NCI-H2029 (cell line): ENCODE measurements at places on chromosomes 1 and 21.

- no peak for DNase-seq
Observed at GRCh38 chr1:28147264-28148094, 29.0 kb downstream of the PTAFR start.

- DNase-seq = no peak
Observed at GRCh38 chr1:160101717-160102522, 3.5 kb upstream of the IGSF8 start.

- DNase-seq = no peak
Observed at GRCh38 chr1:238281418-238281817, 390.7 kb upstream of the ZP4 start.

GRCh38 chr1:243325305-243325890, 69.6 kb downstream of the SDCCAG8 start:
- DNase-seq = peak; percentile 26

DNA sequence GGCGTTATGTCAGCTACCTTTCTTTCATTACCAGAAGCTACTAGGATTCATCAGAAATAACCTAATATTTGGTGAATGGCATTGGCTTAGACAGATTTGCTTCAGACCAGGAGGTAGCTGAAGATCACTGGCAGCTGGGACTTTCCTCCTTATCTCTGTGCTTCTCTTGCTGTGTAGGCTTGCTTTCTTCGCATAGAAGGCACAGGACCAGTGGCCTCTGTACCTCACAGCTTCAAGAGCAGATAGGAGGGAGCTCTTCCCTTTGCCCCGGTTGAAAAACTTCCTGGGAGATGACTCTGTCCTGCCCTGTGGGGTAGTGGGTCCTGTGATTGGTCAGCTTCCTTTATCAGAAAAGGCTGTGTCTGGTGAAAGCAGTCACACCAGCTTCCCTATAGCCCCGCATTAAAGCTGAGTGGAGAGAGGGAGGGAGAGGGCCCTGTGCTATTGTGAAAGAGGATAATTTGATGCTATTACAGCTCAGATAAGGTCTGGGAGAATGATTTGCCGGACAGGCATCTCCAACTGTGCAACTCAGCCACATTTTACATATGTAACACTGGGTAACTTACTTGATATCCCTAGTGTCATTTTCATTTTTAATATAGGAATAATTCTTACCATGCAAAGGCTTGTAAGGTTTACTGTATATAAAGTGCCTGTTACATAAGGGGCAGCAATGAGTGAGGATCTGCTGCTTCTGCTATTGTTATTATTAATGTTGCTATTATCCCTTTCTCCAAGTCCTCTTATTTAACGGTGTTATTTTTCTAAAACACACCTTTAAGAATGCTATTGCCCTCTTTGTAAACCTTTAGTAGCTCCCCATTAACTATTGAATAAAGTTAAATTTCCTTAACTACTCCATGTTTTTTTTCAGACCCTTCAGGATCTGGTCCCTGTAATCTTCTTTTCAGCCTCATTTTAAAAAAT, 31.6 kb downstream of the OSBPL9 start:
- DNase-seq = no peak

DNA sequence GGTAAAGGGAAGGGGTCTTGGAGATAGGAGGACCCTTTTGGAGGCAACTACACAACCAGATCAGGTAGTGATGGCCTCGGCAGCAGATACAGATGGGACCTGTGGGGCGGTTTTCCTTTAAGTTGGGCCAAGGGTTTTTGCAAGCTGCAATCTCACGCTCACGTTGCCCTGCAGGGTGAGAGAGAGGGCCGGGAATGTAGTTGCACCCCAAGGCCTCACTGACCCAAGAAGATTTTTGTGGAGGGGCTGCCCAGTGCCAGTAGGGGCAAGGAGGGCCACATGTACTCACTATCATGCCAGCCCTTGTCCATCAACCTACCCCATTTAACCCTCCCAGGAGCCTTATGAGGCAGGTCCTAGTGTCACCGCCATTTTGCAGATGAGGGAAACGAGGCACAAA, 57.7 kb upstream of the SELENON start:
- no peak for DNase-seq

GRCh38 chr1:60359431-60359830, 285.9 kb upstream of the C1orf87 start:
- DNase-seq = no peak

- DNase-seq = no peak
Observed at GRCh38 chr21:41956926-41957729, 3.3 kb upstream of the C2CD2 start.

DNA sequence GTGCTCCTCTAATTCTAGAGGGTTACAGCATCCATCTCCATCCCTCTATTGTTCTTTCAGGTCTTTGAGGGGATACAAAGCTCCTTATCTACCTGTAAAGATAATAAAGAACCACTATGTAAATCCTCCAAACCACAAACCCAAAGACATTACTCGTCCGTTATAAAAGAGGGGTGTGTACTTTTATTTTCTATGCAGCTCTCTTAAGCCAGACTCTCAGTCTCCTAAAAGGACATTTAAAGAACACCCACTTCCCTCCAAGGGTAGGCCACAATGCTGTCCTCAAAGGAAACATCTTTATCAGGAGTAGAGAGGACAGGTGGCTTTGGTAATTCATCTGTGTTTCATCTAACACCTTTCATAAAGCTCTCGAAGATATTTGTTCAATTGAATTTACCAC, 67.9 kb upstream of the DYNLT5 start:
- DNase-seq = peak; percentile 11

- no peak for DNase-seq
Observed at GRCh38 chr1:226692051-226692792, 46.9 kb downstream of the ITPKB start.

DNA sequence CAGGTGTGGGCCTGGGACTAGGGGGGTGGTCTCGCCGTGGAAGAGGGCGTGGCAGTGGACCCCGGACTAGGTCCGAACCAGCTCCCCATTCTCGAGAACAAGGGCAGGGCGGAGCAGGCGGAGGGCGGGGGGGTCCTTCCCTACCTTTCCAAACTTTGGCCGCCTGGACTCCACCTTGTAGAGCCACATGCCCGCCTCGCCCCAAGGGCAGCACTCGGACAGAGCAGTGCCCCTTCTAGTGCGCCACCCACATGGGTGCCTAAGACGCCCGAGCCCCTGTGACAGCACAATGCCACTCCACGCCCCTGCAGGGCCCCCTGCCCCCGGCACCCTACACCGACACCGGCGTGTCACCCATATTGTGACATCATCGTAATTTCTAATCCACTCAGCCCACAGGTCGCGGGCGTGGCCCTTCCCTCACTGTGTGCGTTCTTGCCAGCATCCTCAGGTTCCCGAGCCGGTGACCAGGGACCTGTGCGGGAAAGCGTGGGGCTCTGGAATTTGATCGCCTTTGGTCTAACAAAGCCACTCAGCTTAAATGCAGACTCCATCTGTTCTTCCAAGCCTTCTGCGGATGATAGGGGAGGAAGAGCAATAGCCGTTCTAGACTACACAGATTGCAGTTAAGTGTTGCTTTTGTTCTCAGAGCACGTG, 553 bp upstream of the STMN1 start:
- no peak for DNase-seq

DNA sequence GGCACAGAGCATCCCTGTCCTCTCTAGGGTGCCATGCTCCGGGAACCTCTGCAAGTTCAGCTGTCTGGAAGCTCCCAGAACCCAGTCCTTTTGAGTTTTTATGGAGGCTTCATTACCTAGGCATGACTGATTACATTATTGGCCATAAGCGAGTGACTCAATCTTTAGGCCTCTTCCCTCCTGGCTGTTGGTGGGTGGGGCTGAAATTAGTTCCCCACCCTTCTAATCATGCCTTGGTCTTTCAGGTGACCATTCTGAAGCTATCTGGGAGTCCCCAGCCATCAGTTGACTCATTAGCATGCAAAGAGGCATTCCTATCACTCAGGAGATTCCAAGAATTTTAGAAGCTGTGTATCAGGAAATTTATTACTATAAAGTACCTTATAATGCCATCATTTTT, 46.6 kb downstream of the WLS start:
- no peak for DNase-seq

DNA sequence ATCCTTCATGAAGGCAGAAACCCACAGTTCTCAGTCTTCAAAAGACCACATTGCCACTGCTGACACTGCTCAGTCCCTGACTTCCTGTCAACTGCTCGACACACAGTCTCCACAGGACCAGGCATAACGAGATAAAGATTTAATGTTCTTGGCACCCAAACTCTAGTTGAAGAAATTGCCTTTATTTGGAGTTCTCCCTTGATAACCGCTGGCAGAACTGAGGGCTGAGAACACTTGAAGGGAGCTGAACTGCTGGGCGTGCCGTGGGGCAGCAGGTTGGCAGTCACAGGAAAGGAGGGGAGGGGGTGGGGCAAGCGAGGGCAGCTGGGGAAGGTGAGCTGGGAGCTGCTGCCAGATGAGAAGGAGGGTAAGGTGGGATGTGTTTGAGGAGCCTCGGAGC, 15.9 kb downstream of the HENMT1 start:
- no peak for DNase-seq

DNA sequence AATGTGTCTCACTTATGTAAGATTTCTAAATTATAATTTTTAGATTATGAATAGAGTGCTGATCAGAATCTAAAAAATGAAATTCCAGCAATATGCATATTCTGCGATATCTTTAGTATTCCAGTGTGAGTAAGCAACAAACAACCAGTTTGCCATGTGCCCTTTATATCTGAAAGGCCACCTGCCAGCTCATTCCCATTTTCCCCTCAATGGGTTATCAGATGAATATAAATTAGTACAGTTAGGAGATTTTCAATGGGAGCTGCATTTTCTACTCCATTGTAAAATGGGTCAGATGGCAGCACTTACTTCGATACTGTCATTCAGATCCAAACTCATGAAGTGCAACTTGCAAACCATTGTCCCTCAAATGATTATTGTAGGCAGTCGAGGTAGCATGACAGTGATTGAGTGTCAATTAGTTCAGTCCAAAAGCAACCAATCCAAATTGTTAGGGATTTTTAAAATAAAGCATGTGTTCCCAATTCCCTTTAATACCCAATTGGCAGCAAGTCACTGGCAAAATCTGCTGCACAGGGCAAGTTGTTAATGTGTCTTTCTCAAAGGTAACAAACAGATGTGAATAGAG, 680.3 kb downstream of the LRRIQ3 start:
- DNase-seq = no peak

- DNase-seq = no peak
Observed at GRCh38 chr1:147773215-147773715, 12.9 kb upstream of the GJA5 start.

GRCh38 chr21:40379881-40380810, 466.8 kb downstream of the DSCAM start:
- DNase-seq = no peak

DNA sequence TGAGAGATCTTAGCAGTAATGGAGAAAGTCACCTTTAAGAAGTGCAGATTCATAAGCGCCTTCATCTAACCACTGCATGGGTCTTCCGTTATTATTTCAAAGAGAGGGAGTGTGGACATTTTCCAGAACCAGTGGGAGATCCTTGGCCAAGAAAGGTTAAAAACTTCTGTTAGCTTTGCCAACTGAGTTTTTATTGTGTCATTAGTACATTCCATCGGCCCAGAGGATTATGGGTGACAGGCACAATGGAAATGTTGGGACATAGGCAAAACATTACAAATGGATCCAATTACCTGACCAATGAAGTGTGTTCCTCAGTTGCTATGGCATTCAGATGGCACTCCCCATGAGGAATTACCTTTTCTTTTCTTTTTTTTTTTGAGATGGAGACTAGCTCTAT, 115.5 kb downstream of the PPIAL4G start:
- DNase-seq = no peak

DNA sequence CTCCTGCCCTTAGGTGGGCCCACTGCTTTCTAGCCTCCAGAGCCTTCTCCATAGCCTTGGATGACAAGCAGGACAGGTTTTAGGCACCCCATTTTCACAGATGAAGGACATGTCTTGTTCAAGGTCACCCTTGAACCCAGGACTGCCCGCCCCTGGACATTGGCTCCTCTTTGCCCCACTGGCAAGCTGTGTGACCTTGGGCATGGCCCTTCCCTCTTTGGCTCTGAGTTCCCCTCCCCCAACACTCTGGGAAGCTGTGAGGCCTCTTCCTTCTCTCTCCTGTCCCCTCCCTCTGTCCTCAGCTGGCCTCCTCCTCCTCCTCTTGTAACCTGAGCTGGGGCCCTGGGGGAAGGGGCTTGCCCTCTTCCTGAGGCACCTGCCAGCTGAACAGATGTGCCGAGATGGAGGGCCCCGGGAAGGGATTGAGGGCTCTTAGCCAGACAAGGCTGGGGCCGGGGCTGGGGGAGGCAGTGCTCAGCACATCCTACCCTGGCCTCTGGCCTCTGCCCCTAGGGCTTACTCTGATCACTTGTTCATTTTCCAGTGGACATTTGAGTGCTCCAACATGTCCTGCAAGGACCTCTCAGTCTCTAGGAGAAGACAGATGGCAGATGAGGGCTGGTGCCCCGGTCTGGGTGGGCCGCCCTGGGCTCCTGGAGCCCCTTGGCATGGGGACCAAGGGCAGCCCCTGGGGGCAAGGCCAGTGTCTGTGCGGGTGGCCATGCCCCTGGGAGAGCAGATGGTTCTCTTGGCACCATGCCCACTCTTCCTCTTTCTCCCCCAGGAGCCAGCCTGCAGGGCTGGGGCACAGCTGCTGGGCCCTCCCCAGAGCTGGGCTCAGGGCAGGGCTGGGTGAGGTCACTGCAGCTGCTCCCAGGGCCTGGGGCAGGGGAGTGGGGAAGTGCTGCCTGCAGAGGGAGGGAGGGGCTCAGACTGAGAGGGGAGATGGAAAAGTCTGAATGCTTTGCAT, 10.7 kb downstream of the FOXO6 start:
- peak; percentile 100 for DNase-seq

GRCh38 chr1:26533951-26534509, 4.5 kb downstream of the RPS6KA1 start:
- DNase-seq = no peak

- DNase-seq = no peak
Observed at GRCh38 chr1:2468540-2468939, 7.5 kb upstream of the PLCH2 start.

DNA sequence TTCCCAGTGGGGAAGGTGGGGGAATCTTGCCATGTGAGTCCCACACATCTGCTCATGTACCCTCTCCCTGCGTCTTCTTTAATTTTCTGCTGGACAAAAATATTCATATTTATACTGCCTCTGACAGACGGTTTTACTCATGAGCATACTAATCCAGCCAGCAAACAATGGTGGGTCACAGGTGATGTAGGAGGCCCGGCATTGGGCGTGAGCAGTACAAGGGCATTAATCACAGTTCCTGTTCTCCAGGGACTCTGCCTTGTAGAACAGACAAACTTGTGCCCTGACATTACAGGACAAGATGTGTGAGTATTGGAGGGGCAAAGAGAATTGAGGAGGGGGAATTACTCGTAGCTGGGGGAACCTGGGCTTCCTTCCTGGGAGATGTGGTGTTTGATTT, 25.0 kb downstream of the MTARC1 start:
- no peak for DNase-seq

DNA sequence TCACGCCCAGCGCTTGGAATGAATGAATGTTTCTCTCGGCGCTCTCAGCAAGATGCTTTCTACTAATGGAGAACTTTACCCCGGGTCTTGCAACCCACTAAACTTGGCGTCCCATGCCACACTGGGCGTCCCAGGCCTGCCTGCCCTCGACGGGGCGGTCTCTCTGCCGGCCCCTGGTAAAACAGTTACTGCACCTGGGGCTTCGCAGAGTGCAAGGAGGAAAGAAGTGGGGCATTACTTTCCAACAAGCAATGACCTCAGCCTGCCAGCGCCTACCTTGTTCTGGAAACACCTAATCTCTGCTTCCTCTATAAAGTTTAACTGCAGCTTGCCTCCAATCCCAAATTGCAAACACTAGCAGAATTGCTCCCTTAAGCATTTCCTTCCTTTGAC, 27.8 kb upstream of the NFIA start:
- DNase-seq = no peak

GRCh38 chr1:164446020-164446419, 113.0 kb upstream of the PBX1 start:
- DNase-seq = no peak
